ENCODE measurements at places on chromosomes 3 and 15. TPM values are rescaled to one million over a fixed set of nuclear protein-coding genes. Genes with fewer than 3 reads are reported as not detected.

GRCh38 chr15:94230883-94231722 is at the start of gene MCTP2:
Gene MCTP2 (plus strand): TSS chr15:94231561. CDS start chr15:94298266, 66,705 bp downstream.
- peak; percentile 92 for DNase-seq

GRCh38 chr3:13654330-13655060 is 105.6 kb downstream of the FBLN2 start:
- DNase-seq = no peak

DNA sequence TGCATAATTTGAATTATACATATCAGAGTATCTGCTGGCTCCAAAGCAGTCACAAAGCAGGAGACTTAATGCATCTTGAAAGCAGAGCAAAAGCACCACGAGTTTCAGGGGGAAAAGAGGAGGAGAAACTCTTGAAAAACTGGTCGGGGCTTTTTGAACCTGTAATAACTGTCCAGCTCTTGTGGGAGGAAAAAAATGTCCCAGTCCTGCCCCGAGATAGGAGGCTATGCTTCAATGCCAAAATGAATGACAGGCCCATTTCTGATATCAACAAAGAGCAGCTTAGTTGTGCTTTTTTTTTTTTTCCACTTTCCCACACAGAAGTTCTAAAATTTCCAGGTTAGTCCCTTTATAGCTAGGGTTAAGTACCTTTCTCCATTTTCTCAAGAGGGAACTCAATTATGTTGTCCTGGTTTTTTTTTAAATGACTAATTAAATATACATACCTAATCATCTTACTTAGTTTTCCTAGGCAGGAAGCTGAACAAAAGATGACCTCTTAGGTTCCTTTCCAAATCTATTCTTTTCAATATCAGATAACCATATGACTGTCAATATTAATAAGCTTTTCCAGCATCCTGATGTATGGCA is 120.2 kb downstream of the TFDP2 start:
- no peak for DNase-seq

The CSTA gene
- total RNA-seq = 28.7 TPM

- no peak for DNase-seq
Measured at GRCh38 chr15:42939841-42940240, 19.3 kb upstream of the TTBK2 start.

The IDH3A gene
- total RNA-seq = 105 TPM

The PARP14 gene
- total RNA-seq = 51.1 TPM

All from mesenteric fat pad (tissue), 1 donor.